ENCODE measurements at places on chromosomes 3 and 15.

GRCh38 chr15:23686466-23687142, 501 bp downstream of the NDN start:
- DNase-seq: no peak

DNA sequence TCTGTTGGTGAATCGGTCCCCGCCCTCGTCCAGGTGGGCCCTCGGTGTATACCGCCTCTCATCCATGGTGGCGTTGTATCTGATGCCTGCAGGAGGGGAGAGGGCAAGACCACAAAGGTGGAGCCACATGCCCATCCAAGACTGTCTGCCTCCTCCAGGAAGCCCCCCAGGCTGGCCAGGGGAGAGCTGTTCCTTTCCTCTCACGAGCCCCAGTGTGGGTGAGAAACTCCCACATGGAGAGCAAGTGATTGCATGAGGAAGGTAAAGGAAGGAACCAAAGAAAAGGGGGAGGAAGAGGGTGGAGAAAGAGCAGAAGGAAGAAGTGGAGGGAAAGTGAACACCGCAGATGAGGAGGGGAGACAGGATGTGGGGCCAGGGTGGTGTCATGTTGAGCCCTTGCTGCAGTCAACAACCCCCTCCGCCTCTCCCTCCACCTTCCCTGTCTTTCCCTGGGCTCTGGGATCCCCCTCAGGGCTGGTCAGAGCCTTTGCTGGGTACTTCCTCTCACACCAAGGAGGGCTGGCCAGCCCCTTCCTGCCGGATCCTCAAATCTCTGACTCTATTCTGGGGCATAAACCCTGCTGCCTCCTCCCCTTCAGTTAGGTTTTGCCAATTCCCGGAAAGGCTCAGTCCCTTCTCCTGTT, 49.3 kb downstream of the FEM1B start:
- DNase-seq: no peak

- DNase-seq: no peak
Observed at GRCh38 chr3:188137051-188137450, 16.9 kb upstream of the LPP start.

DNA sequence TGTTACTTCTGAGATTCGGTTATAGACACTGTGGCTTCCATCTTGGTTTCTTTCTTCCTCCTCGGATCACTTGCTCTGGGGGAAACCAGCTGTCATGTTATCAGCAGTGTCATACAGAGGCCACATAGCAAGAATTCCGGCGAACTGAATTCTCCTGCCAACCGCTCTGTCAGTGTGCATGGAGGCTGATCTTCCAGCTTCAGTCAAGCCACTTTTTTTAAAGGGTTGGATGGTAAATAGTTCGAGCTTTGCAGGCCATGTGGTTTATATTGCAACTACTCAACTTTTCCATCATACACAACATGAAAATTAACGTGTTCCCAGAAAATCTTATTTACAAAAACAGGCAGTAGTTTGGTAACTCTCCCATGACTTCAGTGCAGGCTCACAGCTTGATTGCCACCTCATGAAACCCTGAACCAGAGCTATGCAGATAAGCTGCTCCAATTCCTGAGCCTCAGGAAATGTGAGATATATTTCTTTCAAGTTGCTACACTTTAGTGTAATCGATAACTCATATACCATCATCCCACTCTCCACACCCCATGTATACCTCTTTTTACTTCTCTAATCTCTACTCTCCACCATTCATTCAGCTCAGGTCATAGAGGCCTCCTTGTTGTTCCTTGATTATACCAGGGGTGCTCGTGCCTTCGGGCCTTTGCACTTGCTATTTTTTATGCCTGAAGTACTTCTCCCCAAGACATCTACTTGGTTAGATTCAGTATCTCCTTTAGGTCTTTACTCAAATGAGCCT, 7.2 kb downstream of the RPL22L1 start:
- DNase-seq: no peak

GRCh38 chr3:45318689-45319088, 69.7 kb upstream of the LARS2 start:
- no peak for DNase-seq

DNA sequence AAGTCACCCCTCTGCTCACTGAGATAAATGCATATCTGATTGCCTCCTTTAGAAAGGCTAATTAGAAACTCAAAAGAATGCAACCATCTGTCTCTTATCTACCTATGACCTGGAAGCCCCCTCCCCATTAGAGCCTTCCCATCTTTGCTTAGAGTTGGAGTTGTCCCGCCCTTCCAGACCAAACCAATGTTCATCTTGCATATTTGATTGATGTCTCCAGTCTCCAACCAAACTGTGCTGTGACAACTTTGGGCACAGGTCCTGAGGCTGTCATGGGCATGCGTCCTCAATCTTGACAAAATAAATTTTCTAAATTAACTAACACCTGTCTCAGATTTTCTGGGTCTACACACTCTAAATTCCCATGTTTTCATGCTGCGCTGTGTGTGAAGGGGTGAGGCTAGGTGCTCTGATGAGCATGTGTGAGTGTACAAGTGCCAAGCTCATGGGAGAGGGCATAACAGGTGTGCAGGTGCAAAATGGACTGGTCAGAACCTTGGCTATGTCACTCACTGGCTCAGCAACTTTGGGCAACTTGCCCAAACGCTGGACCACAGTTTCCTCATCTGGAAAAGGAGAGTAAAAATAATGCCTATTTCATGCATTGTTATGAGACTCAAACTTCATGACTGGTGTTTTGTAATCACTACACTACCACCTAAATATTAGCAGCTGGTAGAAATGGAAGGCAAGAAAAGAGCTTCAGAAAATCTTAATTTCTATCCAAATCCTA, 7.2 kb downstream of the DAPK2 start:
- no peak for DNase-seq

- peak; percentile 37 for DNase-seq
Observed at GRCh38 chr15:67033571-67034044, 31.8 kb upstream of the SMAD3 start.

DNA sequence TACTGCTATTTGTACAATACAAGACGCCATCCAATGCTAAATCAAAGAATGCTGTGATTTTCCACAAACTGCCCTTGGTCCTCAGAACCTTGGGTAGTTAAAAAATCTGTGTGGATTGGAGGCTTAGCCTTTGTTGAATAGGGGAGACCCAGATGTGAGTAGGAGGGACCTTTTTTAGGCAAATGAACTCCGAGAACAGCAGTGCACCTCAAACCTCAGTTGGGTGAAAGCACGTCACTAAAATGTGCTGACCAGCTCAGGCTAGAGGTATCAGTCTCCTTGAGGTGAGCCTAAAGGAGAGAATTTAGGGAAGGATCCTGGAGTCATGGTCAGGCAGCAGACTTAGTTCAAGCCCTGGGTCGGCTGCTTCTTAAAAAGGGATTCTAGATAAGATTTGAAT, 200.7 kb downstream of the SOX2 start:
- no peak for DNase-seq

DNA sequence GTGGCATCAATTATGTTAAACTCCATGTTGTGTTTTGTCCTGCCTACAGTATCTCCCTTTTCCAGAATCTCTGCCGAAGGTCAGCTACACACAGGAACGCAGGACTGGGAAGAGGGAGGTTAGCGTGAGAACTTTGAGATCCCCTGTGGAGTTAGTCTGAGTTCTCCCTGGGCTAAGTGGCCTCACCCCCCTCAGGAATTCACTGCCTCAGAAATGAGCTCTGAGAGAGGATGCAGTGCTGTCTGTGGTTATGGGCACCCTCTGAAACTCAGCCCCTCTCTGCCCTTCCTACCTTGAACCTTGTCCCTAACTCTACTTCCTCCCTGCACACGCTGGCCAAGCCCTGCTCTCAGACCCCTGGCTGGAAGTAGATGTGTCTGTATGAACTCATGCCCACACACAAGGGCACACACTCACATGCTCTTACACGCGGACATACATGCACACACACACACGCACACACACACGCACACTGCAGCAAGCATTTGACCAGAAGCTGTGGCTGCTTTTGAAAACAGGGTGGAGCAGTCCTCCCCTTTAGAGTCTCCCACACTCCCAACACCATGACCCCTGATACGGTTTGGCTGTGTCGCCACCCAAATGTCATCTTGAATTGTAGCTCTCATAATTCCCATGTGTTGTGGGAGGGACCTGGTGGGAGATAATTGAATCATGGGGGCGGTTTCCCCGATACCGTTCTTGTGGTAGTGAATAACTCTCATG, 5.3 kb upstream of the VIPR1 start:
- no peak for DNase-seq

DNA sequence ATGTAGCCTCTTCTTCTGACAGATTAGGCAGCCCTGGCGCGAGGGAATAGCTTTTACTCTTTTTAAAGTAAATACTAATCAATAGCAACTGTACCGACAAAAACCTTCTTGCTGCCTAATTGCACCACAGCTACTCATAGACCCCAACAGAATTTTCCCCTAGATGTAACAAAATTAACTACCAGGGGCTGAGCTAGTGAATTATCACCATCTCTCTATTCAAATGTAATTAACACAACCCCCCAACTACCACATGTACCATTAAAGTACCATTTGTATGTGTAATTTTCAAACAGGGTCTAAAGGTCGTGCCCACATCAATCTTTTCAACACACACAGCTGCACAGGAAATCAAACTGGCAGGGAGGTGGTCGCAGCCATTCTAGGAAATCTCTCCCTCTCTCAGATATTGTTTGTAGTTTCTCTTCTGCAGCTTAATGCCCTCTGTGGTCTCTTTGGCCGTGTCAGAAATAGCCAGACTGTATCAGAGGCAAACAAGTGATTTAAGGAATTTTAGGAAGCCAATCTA, 322.9 kb downstream of the RORA start:
- DNase-seq: no peak

DNA sequence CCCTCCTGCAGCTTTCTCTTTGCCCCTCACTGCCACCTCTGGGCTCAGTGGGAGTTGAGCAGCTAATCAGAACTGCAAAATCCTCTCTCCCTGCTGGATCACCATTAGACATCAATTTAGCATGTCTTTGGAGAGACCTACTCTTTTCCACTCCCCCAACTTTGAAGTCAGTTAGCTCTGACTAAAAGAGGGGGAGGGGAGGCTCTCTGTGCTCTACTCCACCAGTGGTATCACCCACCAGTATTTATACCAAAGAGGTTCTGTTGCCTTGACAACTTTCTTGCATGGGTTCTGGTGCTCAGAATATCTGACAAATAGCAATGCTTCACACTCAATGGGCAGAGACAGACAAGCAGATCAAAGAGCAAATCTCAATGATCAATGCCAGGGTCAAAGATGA, 146.2 kb upstream of the ROPN1 start:
- no peak for DNase-seq

- no peak for DNase-seq
Observed at GRCh38 chr3:122936986-122937385, 90.6 kb downstream of the SEMA5B start.

GRCh38 chr15:87940768-87941167, 315.8 kb downstream of the NTRK3 start:
- no peak for DNase-seq

DNA sequence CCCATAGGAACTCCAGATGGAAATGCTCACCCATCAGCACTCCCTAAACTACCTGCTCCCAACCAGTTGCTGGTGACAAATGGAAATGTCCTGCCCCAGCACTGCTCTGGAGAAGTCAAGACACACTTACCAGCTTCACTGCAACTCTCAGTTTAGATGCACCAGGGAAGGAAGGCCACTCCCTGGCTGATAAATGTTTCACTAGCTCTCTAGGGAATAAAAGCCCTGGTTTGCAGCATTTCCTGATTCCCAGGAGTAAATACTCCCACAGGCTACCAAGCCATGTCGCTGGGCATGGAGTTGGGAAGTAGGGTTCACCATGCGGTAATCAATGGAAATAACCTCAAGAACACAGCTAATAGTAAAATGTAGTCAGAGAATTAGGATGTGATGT, 112.0 kb upstream of the NEO1 start:
- DNase-seq: no peak

- DNase-seq: no peak
Observed at GRCh38 chr3:65490114-65490513, 548.6 kb downstream of the MAGI1 start.

GRCh38 chr3:170737498-170738162, 132.4 kb downstream of the RPL22L1 start:
- DNase-seq: no peak

DNA sequence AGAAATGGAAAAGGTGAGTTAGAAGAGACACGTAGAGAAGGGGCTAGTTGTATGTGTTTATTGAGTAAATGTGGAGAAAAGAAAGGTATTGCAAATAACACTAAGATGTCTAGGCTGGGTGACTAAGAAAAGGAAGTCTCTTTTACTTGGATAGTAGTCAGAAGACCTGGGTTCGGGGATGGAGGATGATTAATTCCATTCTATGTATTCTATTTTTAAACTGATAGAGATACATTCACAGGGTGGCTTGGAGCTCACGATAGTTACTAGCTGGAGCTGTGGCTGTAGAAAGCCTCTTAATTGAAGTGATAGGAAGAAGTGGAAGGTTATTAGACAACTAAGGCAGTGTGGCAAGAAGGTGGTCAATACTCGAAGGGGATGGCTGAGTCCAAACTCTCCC, 65.9 kb upstream of the TNIK start:
- DNase-seq: no peak

DNA sequence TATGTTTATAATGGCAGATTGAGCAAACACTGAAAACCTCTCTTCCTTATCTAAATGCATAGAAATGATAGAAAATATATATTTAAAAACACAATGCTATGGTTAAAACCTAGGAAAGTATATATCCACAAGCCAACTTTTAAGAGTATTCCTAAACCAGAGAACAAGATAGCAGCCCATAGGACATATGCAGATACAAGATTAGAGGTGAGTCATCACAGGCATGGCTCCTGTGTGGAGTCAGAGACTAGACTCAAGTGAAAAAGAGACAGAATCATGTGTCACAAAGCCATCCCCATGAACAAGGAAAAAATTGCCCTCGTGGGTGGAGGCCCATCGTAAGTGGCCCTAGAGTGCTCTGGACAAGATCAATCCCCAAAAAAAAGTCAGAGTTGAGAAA, 199.4 kb upstream of the PPP2R3A start:
- DNase-seq: no peak

DNA sequence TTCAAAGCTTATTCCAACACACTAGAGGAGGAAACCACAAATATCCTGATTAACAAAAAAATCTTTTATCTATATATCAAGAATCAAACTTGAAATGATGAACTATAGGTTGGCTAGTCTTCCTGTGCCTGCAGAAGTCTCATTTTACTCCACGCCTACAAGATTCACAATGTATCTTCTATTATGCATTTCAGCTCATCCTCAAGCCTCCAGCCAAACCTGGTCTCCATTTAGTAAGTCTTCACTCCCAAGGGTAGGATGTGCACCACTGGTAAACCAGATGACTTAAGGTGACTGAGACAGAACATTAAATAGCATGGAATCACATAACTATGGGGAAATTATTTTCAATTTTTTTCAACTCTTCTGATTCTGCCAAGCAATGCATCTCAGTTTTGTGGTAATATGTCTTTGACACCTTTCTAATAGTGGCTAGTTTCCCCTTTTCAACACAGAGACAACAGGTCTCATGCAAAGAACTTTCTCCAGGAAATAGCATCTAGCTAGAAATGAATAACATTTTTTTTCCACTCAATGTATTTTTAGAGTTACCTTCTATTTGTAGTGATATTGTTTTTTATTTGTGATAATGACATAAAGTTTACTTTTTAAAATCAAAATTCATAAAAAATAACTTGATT, 166.9 kb downstream of the TNIK start:
- DNase-seq: no peak

Data from stimulated activated CD4-positive, alpha-beta T cell treated with anti-CD3 and anti-CD28 coated beads, Interleukin-4, amount 100 ng/mL, for 1 hour (primary cell).